ENCODE measurements at places on chromosomes 12 and 14.

DNA sequence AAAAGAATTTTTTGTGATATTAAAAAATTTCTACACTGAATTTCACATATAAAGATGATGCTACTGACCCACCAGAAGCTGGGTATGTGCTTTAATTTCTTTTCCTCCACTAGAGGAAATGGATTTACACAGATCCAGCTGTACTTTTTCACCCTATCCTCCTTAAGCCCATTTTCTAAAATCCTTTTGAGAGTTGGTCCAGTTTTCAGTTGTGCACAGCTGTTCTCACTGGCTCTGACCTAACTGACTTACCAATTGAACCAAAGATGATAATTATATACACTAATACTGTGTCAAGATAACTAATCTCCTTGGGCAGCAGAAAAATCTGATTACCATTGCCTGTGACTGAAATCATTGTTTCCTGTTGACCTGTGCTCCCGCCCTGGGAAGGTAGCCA, 108.5 kb downstream of the ZFC3H1 start:
- DNase-seq: no peak

DNA sequence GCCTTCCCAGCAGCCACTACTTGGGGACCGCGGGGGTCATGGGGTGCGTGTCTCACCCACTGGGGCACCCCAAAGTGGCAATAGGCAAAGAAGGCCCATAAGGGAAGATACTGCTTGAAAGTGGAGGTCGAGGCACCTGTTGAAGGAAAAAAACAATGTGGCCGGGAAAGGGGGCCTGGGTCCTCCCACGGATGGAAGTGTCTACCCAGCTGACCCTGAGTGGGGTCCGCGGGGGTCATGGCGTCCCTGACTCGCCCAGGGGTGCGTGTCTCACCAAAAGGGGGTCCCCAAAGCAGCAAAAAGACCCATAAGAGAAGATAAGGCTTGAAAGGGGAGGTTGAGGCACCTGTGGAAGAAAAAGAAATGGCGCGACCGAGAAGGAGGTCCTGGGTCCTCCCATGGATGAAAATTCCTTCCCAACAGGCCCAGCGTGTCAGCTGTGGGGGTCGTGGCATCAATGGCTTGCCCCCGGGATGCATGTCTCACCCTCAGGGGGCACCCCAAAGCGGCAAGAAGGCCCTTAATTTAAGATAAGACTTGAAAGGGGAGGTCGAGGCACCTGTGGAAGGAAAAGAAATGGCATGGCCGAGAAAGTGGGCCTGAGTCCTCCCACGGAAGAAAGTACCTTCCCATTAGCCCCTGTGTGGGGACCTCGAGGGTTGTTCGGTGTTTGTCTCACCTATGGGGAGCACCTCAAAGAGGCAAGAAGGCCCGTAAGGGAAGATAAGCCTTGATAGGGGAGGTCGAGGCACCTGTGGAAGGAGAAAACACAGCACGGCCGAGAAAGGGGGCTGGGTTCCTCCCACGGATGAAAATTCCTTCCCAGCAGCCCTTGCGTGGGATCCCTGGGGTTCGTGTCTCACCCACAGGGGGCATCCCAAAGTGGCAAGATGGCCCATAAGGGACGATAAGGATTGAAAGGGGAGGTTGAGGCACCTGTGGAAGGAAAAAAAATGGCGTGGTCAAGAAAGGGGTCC, 266.0 kb downstream of the ALG10 start:
- no peak for DNase-seq

- DNase-seq: no peak
Observed at GRCh38 chr12:52814710-52815155, 817 bp upstream of the KRT4 start.

DNA sequence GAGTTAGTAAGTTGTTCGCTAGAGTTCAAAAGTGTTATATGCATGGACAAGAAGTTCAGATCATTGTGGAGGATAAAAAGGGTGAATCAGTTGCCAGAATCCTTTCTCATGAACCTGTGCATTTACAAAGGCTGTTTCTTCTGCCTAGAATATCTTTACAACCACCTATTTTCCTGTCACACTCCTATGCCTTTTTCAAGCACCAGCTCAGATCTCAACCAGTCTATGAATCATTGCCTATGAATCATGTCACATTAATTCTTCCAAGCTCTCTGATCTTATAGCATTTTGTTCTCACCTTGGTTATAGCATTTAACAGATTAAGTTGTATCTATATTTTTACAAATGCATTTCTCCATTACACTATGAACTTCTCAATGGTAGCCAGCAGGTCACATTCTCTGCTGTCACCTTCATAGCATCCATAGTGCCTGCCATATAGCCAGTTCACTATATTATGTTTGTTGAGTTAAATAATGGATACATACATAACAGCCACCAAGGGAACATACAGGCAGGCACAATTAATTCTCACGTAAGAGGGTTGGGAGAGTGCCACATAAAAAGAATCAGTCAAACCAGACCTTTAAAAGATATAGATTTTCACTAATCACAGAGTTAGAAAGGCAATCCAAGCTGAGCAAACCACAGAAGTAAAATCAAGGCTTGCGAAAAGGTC, 573.0 kb downstream of the FOXG1 start:
- no peak for DNase-seq

DNA sequence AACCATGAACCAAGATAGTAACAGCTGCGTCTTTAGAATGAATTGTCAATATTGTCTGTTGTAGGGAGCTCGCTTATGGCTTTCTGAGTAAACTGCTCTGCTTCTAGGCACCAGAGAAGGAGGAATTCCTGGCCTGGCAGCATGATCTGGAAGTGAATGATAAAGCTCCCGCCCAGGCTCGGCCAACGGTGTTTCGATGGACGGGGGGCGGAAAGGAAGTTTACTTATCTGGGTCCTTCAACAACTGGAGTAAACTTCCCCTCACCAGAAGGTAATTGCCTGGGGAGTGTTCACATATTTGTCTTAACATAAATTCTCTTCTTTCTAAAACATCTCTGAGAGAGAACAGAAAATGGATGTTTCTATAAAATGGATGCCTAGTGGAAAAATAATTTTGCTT, 4.3 kb downstream of the PRKAB1 start:
- DNase-seq: no peak

DNA sequence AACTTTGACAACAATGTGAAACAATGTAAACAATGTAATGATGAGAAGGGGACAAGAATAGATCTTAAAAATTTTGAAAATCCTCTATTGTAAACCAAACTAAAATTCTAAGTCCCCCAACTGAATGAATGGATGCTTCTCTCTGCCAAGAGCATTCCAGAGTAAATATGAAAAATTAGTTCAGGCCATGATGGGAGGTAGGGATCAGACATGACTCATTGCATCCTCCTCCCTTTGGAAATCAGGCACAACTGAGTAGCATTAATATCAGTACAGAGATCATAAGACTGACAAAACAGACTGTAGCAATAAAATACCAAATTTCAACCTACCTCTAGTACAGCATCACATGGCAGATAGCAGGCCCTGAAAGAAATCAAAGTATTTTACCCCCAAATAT, 559.9 kb downstream of the C12orf50 start:
- DNase-seq: no peak

DNA sequence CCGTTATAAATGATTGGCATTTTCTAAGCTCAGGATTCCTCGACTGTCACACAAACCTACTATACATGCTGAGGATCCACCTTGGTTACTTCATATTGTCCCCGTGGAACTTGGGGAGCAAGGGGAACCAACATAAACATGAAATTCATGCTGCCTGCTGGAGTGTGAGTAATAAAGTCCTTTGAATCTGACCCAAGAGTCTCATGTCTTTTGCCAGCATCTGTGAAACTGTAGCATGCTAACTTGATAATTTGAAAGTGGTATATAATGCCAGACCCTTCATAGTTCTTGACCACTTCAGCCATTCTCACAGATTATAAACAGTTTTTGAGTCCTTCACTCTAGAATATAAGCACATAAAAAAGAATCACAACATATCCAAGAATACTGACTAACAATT, 17.1 kb downstream of the SLC35F4 start:
- DNase-seq: no peak

DNA sequence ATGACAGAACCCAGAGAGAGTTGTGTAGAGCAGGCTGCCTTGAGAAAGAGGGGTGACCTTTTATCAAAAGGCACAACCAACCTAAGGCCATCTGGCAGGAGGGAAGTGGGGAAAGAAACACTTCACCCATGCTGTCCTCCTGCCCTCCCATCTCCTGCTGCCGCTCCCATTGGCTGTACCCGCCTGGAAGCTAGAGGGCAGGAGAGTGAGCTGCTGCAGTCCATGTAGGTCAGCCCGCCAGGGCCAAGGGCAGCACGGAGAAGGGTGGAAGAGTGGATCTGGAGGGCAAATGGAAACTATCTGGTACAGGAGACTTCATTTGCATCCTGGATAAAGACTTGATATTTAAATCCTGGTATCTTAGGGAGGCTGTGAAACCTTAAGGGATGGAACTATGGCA, 11.5 kb upstream of the CABP1 start:
- DNase-seq: no peak

- peak; percentile 72 for DNase-seq
Observed at GRCh38 chr12:53938326-53939140, at the start of gene HOXC13. Gene HOXC13 (plus strand): TSS chr12:53938831. CDS start chr12:53938907, 76 bp downstream.

DNA sequence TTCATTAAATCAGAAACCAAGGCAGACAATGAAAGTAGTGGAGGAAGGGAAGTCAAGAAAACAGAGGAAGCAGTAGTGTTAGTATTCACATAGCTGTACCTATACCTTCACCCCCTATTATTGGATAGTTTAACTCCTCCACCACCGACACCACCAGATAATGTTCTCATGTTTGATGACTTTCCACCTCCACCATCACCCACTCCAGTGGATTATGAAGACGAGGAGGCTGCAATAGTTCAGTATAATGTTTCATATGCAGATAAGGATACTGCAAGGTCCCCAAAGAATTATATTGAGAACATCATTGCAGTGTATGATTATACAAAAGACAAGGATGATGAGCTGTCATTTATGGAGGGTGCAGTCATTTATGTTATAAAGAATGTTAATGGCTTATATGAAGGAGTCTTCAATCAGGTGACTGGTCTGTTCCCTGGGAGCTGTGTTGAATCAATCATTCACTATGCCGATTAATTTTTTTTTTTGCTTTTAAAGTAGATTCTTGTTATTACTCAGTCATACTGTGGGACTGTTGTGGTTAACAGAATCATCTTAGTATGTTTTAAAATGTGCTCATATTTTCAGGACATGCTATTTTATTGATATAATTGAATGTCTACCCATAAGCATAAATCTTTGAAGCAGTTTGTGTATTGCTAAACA, 32.2 kb upstream of the KTN1 start:
- DNase-seq: no peak

Data from GM04503 (cell line).